Left lung (tissue), 14 donors: ENCODE measurements at places on chromosomes 3 and 15. TPM values are rescaled to one million over a fixed set of nuclear protein-coding genes. Genes with fewer than 3 reads are reported as not detected.
A peak's percentile ranks its signal among the peaks of the same experiment; 100 is the strongest.

The TMEM39A gene
- polyA plus RNA-seq = 64.2 TPM

- peaks cover 9% of the 10 kb centered on the region for H3K36me3 ChIP-seq
- H3K27me3 ChIP-seq = no peaks in the 10 kb centered on the region
- H3K27ac ChIP-seq = no peak overlapping the region
- no peak for DNase-seq
- no peaks in the 10 kb centered on the region for H3K4me1 ChIP-seq
- H3K4me3 ChIP-seq = no peak overlapping the region
These were observed 40.8 kb upstream of the FILIP1L start for GRCh38 chr3:100155128-100155527.

DNA sequence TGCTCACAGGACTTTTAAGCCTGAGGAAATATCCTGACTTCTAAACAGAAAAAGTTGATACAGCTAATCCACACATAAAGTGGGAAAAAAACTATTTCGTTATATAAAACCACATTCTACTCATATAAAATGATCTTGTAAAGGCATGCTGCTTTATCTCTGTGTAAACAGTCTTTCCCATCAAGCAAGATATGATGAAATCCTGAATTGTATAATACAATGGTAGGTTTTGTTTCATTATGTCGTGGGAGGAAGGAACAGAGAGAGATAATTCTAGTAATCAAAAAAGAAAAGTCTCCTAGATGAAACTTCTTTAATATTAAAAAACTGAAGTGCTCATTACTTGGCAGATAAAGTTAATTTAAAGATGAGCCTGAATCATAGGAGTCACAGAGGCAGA is 92.6 kb upstream of the SNTN start:
- DNase-seq = no peak
- H3K27ac ChIP-seq = no peak overlapping the region
- no peak overlapping the region for H3K4me3 ChIP-seq
- no peaks in the 10 kb centered on the region for H3K36me3 ChIP-seq
- H3K4me1 ChIP-seq = no peaks in the 10 kb centered on the region
- H3K27me3 ChIP-seq = no peaks in the 10 kb centered on the region

The KLHL40 gene
- not detected for polyA plus RNA-seq

The THSD4 gene
- 19.9 TPM for polyA plus RNA-seq

DNA sequence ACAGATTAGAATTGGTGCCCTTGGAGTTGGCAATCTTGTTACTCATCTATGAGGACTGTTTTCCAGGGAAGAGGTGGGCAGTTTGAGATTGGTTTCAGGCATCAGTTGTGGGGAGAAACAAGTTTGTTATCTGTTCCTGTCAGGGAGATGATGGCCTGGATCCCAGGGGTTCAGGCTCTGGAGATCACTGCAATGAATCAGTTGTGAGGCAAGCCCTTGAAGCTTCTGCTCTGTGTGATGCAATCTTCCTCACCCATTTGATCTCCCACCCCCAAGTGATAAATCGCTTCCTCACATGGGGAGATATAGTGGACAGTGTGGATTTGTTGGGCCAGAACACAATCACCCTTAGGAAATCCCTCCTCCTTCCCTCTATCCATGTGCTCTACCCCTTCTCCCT is 276.6 kb upstream of the LRTM1 start:
- H3K4me1 ChIP-seq = no peaks in the 10 kb centered on the region
- no peak overlapping the region for H3K4me3 ChIP-seq
- DNase-seq = no peak
- H3K27ac ChIP-seq = no peak overlapping the region

DNA sequence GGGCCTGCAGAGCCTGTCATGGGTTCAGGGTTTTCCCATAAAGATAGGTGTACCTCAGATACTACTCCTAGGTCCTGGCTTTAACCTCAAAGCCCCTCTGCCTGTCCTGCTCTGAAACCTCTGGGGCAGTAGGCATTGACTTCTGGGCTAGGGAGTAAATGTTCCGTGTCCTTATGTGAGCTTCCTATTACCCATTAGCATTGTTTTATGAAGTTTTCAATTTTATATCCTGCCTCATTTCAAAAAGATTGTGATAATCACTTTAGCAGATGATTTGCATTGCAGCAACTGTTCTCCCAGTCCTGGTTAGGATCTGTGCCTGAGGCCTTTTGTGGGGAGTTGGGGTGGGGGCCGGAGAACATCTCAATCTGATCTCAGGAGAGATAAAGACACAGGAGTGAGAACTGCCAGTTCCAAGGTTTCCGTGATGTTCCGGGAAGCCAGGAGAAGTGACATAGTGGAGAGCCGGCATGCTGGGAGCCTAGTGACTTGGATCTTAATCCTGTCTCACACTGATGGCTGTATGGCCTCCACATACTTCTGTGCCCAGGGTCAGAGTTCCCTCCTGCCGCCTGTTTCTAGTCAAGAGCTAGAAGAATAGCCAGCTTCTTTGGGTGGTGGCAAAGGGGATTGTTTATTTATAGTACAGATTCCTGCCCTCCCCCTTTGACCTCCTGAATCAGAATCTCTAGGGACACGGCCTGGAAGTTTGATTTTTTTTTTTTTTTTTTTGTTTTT is 10.6 kb downstream of the TPM1 start:
- H3K27ac ChIP-seq = peak overlapping the region; percentile 64
- H3K36me3 ChIP-seq = no peaks in the 10 kb centered on the region
- no peak for DNase-seq
- no peak overlapping the region for H3K4me3 ChIP-seq
- H3K27me3 ChIP-seq = no peaks in the 10 kb centered on the region

DNA sequence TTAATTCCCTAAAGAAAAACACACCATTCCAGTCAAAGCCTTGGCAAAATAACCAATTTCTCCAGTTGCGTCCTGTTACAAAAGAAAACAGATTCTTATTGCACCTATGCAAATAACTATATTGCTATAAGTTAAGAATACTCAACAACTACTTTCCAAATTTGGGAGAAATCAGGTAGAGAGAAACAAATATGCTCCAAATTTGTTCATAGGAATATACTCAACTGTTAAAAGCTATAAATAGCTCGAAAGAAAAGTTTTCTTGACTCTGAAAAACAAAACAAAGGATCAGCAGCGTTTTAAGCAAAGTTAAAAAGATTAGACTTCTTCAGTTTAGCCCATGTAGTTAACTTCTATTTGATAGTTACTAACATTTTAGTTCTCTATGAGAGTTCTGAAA is 20.1 kb upstream of the SKIL start:
- no peaks in the 10 kb centered on the region for H3K36me3 ChIP-seq
- H3K27ac ChIP-seq = no peak overlapping the region
- H3K4me3 ChIP-seq = no peak overlapping the region

- no peaks in the 10 kb centered on the region for H3K27me3 ChIP-seq
- no peaks in the 10 kb centered on the region for H3K4me1 ChIP-seq
- no peak overlapping the region for H3K27ac ChIP-seq
- DNase-seq = no peak
- no peaks in the 10 kb centered on the region for H3K36me3 ChIP-seq
These were observed 494.3 kb downstream of the PDCD6IP start for GRCh38 chr3:34292605-34293300.

- H3K27ac ChIP-seq = peak overlapping the region; percentile 42
- H3K27me3 ChIP-seq = no peaks in the 10 kb centered on the region
- H3K36me3 ChIP-seq = no peaks in the 10 kb centered on the region
- no peak overlapping the region for H3K4me3 ChIP-seq
These were observed 335.8 kb downstream of the MECOM start for GRCh38 chr3:169327546-169328356.

DNA sequence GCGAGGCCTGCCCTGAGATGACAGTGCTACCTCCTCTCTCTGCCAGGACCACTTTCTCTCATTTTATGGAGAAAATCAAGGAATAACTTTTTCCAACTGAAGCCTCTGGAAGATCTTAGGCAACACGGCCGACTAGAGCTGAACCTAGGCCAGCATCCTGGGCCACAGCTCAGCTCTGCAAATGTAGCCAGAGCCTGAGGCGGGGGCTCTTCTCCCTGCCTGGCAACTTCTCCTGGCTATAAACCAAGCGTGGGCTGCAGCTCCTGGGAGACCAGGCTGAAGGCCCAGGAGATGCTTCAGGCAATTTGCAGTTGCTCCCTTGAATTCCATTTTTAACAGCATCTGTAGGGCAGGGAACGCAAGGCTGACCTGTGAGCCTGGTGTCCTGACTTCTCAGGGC is 74.9 kb downstream of the CEMIP start:
- no peaks in the 10 kb centered on the region for H3K27me3 ChIP-seq
- H3K27ac ChIP-seq = no peak overlapping the region
- H3K36me3 ChIP-seq = no peaks in the 10 kb centered on the region
- no peak overlapping the region for H3K4me3 ChIP-seq

- peaks cover 26% of the 10 kb centered on the region for H3K4me1 ChIP-seq
- H3K27me3 ChIP-seq = no peaks in the 10 kb centered on the region
- no peaks in the 10 kb centered on the region for H3K36me3 ChIP-seq
- H3K27ac ChIP-seq = no peak overlapping the region
- DNase-seq = no peak
These were observed 54.8 kb upstream of the LMCD1 start for GRCh38 chr3:8446845-8447244.

GRCh38 chr3:153247331-153248330 is 85.6 kb downstream of the RAP2B start:
- peak overlapping the region; percentile 82 for H3K27ac ChIP-seq
- no peaks in the 10 kb centered on the region for H3K27me3 ChIP-seq
- peaks cover 29% of the 10 kb centered on the region for H3K4me1 ChIP-seq
- no peaks in the 10 kb centered on the region for H3K36me3 ChIP-seq
- no peak overlapping the region for H3K4me3 ChIP-seq

DNA sequence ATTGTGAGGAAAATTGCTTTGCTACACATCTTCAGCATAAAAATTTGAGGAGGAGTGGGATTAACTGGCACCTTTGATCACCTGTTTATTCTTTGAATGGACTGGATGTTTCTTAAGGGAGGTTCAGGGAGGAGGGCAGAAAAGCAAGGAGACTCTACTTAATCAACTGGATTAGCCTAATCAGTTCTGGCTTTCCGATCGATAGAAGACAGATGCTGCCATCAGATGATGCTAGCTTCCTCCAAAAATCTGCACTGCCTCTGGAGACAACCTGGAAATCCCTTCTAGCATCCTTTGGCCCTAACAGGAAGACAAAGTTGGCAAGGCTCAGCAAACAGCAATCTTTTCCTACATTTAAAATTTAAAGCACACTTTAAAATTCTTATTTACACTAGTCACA is 197.8 kb downstream of the EBLN2 start:
- H3K36me3 ChIP-seq = no peaks in the 10 kb centered on the region
- no peak overlapping the region for H3K4me3 ChIP-seq
- no peaks in the 10 kb centered on the region for H3K27me3 ChIP-seq
- DNase-seq = no peak
- no peaks in the 10 kb centered on the region for H3K4me1 ChIP-seq
- H3K27ac ChIP-seq = no peak overlapping the region

DNA sequence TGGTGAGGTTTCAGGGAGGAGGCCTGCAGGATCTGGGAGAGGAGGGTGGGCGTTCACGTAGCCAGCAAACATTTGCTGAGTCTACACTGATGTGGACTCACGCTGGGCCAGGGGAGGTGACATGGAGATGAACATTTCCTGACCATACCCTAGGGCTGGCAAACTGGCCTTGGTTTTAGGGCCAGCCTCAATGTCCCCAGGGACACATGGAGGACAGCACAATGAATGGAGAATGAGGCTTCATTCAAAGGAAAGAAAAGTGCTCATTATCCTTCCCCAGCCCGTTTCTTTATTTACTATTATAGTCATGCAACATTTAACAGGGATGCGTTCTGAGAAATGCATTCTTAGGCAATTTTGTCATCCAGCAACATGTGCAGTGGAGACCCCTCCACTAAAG is 26.8 kb downstream of the ACAN start:
- DNase-seq = no peak
- no peak overlapping the region for H3K27ac ChIP-seq
- H3K27me3 ChIP-seq = no peaks in the 10 kb centered on the region
- H3K36me3 ChIP-seq = no peaks in the 10 kb centered on the region
- H3K4me3 ChIP-seq = no peak overlapping the region

The NAALADL2 gene
- 23.3 TPM for polyA plus RNA-seq

DNA sequence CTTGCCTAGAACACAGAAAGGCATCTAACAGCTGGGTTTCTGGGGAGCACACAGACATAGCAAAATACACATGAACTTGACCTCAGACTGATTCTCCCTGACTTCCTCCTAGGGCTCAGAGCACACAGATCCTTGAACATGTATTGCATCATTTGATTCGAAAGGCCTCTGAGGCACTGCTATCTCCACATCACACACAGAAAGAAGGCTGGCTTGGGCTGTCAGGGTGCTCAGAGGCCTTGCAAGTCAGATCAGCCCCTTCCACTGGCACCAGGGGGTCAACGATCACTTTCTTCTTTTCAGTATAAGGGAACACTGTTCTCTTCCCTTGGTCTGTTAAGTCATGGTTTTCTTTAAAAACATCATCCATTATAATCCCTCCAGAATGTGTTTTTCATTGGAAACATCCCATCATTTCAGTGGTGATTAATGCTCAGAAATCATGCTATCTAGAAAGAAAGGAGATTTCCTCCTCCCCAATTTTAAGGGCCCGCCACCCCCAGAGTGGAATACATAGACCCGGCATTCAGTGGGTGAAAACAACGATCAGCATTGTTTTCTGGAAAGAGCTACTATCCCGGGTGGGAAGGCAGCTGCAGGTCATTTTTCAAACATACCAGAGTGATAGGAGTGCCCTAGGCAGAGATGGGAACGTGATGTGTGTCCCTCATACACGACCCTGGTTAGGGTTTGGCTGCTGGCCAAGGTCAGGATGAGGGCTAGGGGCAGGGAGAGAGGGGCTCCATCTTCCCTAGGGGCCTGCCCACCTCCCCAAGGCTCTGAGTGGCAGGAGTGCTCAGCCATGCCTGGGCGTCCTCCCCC is 253.3 kb upstream of the LYSMD4 start:
- no peak overlapping the region for H3K27ac ChIP-seq
- no peaks in the 10 kb centered on the region for H3K36me3 ChIP-seq
- no peak overlapping the region for H3K4me3 ChIP-seq
- no peak for DNase-seq
- H3K4me1 ChIP-seq = peaks cover 6% of the 10 kb centered on the region

- DNase-seq = no peak
- H3K27me3 ChIP-seq = no peaks in the 10 kb centered on the region
- H3K4me1 ChIP-seq = peaks cover 7% of the 10 kb centered on the region
- H3K4me3 ChIP-seq = no peak overlapping the region
- no peaks in the 10 kb centered on the region for H3K36me3 ChIP-seq
These were observed 356.4 kb downstream of the LPP start for GRCh38 chr3:188510366-188510765.
